CD4-positive, alpha-beta T cell (primary cell): ENCODE measurements at places on chromosomes 13 and 19.

GRCh38 chr13:113367020-113367560, 3.2 kb upstream of the GRTP1 start:
- DNase-seq, result no peak

- DNase-seq, result no peak
These were observed 10.7 kb downstream of the THOP1 start for GRCh38 chr19:2795827-2796658.

DNA sequence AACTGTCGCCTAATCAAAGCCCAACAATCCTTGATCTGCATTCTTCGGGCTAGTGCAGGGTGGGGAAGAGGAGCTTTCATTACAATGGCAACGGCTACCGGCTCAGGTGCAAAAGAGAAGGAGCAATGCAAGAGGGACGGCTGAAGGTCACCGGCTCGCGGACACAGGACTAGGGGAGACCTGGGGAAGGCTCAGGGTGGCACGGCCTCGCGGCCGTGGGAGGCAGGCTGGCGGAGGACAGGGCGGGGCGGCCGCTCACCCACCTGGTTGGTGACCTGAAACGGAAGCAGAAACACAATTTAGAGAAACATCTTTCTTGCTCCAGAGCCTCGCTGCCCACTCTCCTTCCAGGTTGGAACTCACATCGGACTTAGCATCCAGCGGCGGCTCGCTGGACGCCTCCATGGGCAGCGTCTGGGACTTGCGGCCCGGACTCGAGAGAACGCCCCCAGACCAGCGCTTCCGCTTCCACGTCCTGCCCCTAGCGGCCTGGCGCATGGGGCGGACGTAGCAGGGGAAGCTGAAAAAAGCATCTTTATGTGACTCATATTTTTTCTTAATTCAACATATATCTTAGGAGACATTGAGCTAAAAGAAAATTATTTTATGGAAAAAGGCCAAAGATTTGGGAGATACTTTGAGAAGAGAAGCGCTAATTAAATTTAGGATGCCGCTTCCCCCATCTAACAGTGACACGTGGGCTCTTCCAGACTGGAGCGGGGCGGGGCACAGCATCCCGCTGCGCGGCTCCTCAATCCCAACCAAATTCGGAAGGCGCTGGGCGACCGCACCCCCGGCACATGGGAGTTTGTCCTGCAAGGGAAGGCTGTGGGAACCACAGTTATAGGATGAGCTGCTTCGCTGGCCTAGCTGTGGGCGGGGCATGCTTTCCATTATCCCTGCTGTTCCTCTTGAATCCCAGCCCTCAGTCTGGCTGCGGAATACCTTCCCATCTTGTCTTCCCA, at the start of gene COMMD6:
TSS of gene COMMD6 (minus strand) at position 441 of the 965 bp plus-strand sequence. CDS start at position 405, 36 bp downstream.
- DNase-seq, result peak; percentile 53

GRCh38 chr13:26011996-26012821, 39.6 kb downstream of the SHISA2 start:
- DNase-seq, result peak; percentile 50

DNA sequence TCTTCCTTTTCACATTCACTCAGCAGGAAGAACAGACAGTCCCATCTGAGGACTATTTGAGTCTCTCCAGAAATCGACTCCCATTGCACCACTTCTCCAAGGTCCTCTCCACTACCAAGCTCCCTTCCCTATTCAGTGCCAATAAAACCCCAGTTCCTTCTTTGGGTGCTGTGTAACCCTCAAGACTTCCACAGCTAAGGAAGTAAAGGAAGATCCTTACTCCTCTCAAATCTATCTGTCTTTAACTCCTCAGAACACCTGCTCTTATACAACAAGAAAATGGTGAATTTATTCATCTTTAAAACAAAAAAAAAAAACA, 29.2 kb upstream of the TM9SF2 start:
- DNase-seq, result no peak

DNA sequence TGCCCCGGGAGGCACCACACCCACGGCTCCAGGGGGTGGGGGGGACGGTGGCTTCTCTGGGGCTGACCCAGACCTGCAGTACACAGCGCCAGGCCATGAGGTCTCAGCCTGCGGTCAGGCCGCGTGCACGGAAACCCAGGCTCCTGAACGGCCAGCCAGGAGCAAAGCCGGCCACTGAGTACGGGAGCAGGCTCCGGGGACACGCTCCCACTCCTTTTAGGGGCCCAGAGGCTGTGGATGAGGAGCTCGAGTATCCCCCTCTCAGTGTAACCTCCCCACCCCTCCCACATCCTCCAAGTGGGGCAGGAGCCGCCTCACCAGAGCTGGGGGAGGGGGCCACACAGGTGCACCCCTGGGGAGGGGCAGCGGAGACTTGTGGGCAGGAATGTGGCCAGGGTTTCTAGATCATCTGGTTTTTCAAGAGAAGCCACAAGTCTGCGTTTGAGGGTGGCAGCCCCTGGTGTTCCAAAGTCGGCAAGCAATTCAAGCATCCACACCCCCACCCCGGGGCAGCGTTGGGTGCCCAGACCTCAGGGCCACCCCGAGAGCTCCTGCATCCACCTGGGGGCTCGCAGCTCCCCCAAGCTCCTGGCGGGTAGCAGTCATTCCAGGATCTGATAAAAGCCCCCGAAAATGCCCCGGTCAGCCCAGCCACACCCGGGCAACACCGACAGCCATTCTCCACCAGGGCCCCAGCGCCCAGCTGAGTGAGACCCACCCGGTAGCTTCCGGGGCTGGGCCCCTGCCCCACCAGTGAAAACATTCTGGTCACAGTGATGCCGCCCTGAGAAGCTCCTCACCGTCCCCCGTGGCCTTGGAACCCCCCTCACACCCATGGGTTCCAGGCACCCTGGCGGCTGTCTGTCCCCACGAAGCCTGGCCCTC, 6.1 kb downstream of the SBNO2 start:
- no peak for DNase-seq

- DNase-seq, result peak; percentile 92
These were observed 14.7 kb upstream of the ADGRE5 start for GRCh38 chr19:14366529-14366928.

DNA sequence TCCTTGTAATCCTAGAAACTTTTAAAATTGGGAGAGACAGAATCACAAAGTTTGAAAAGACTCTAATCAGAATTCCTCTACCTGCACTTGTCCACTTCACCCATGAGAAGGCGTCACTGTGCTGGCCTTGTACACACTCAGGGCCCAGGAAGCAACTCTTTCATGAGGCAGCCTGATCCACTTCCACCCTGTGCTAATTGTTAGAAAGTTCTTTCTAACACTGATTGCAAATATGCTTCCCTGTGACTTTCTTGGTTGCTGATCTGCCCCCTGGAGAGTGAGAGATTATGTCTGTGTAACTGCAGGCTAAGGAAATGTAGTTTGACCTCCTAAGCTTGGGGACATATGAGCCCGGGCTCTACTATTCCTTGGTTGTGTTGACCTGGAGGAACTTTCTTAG, 494.6 kb downstream of the MYO16 start:
- no peak for DNase-seq

- DNase-seq, result no peak
These were observed 48.6 kb downstream of the PEPD start for GRCh38 chr19:33472691-33473652.

DNA sequence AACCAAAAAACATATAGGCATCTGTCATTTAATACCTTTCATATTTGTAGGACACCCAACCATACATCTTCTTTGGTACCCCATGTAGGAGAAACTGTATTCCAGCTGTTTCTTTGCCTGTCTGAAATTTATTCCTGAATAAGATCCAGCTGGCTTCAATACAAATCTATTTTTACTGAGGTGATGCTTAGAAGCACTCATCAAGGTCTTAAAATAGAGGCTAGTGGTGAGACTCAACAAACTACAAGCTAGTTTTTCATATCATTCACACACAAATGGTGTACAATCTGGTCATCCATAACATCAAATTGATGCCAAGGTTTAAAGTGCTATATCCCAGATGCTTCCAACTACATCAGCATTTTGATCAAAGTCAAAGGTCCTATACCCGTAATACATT, 1071.3 kb upstream of the MIR17HG start:
- no peak for DNase-seq

DNA sequence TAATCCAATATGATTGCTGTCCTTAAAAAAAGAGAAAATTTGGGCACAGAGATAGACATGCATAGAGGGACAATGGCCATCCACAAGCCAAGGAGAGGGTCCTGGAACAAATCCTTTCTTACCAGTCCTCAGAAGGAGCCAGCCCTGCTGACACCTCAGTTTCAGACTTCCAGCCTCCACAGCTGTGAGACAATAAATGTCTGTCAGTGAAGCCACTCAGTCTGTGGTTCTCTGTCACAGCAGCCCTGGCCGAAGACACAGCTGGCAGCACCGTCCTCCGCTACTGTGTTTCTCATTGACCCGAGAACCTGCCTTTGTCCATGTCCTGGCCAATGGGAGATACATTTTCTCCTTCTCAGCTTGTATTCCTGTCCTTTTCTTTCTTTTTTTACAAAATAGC, 207.9 kb downstream of the TM9SF2 start:
- DNase-seq, result no peak

- no peak for DNase-seq
These were observed 36.4 kb upstream of the IGFL4 start for GRCh38 chr19:46076951-46077814.

DNA sequence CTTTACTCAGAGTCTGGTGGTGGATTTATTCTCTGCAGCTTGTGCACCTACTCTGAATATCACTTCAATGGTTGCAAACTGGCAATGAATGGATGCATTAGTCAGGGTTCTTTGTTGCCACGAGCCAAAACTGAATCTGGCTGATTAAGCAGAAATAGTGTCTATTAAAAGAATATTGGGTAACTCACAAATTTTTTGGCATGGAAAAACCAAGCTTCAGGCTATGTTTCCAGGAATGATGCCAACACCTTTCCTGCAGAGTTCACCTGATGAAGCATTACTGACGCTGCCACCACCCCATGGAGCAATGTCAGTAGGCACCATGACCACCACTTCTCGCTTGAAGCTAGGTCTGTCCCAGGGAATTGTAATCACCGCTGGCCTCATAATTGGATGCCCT, 597.8 kb upstream of the SLC10A2 start:
- DNase-seq, result no peak

DNA sequence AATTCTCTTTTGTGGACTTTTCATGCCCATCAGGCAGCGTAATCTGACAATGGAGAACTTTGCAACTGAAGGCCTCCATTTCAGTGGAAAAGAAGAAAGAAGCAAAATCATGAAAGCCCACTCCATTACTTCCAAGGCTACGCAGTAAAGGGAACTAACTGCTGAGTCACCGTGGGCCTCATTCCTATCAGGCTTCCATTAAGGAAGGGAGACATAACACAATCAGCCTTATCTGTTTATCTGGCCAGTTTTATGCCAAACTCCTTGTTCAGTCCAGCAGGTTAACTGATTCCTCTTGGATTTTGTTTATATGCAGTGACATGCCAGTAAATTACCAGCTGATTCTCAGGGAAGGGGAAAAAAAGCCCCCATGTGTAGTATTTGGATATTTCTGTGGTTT, 56.8 kb upstream of the KATNAL1 start:
- DNase-seq, result no peak

DNA sequence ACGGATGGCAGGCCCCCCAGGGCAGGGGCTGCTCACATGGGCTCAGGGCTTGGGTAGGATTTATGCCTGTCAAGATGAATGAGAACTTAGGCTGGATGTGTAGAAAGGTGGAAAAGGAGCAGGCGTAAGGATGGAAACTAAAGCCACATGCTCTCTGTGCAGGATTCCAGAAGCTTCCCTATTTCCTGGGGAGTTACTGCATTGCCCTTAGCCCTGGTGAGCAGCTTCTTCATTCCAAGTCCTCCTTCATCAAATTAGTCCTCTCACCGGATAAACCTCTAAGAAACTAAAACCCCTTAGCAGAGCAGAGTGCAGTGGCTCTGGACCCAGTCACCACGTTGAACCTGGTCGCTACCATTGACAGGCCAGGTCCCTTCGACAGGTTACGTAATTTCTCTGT, 7.4 kb downstream of the ATP12A start:
- no peak for DNase-seq

- DNase-seq, result no peak
These were observed 7.0 kb upstream of the MYDGF start for GRCh38 chr19:4676955-4677731.

GRCh38 chr19:4909156-4909896, at the start of gene UHRF1:
Gene UHRF1 (plus strand): TSS chr19:4909501. CDS start chr19:4910886, 1,385 bp downstream.
- no peak for DNase-seq

DNA sequence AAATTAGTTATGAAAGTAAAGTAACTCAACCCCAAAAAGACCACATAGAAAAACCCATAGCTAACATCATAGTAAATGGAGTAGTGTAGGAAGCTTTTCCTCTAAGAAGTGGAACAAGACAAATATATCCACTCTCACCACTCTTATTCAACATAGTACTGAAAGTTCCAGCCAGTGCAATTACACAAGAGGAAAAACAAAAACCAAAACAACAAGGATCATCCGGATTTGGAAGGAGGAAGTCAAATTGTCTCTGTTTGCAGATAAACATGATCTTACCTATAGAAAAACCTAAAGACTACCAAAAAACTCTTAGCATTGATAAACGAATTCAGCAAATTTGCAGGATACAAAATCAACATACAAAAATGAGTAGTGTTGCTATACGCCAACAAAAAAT, 8.5 kb upstream of the SIGLEC8 start:
- no peak for DNase-seq

- DNase-seq, result no peak
These were observed 292.1 kb downstream of the TDRD3 start for GRCh38 chr13:60689076-60689475.

GRCh38 chr19:10011974-10012373, 1.3 kb upstream of the RDH8 start:
- no peak for DNase-seq

DNA sequence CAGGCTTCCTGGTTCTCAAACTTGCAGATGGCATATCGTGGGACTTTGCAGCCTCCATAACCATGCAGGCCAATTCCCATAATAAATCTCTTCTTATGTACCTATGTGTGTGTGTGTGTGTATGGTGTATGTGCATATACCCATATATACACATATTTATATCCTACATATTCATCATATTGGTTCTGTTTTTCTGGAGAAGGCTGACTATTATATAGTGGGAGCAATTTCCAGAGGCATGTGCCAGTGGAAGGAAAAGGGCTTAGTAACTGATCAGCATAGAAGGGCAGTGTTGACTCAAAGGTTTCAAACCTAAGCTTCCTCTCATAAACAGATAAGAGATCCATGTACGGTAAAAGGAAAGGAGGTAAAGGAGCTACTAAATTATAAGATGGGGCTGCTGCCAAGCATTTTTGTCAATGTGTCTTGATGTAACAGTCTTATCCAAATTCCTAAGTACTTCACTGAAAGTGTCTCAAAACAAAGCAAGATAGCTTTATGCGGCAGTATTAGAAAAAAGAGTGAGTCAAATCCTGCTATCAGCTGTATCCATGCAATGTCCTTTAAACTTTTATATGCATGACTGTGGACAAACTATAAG, 432.1 kb downstream of the TBC1D4 start:
- no peak for DNase-seq

- no peak for DNase-seq
These were observed 13.6 kb downstream of the POLR2E start for GRCh38 chr19:1081301-1082164.

- DNase-seq, result no peak
These were observed 870.1 kb downstream of the PCDH9 start for GRCh38 chr13:66359910-66360552.
